ENCODE measurements at places on chromosomes 1 and 21.
A peak's percentile ranks its signal among the peaks of the same experiment; 100 is the strongest.

DNA sequence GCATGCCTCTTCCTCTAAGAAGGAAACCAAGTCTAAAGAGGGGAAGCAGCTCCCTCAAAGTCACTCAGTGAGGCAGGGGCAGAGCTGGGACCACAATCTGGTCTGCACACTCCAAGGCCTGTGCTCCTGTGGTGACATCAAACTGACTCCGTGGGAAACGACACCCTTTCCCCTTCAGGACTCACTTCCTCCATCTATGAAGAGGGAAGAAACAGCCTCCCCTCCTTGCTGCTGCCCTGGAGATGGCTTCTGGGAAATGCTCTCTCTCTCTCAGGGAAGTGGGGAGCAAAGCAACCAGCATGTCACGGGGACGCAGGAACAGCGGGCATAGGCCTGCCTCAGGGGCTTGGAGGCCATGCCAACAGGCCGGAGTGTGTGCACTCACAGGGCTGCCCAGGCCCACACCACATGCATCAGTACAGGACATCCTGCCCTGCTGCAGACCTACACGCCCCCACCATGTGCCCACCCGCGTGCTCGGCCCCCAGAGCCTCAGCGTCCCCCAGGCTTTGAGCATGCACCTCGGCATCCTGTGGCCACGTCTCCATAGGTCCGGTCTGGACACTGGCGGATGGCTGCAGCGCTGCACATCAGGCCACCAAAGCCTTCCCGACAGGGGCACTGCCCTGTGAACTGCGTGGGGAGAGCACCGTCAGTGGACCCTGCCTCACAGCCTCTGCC, 25.7 kb downstream of the LAMB3 start:
- DNase-seq: peak; percentile 52

DNA sequence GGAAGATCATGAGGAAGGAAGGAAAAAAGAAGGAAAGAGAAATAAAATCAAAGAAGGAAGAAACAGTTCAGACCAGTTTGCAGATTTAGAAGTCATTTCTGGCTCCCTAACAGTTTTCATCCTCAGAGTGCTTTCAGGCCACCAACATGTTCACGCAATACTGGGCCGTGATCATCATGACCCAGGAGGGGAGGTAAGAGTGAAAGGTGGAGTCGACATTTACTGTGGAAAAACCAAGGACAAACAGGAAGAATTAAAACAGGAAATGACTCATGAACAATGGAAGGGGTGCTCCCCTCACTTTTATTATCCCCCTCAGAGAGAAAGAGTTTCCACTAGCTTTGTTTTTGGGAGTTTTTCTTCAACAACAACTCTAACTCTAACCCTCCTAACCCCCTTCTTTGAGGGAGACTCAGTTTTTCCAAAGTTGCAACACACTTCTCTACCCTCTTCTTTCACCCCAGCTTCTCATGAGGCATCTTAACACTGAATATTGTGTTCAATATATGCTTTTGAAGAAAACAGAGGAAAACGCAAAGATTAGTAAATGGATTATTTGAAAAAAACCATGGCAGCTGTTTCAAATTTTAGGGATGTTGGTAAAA, 60.4 kb downstream of the VANGL2 start:
- no peak for DNase-seq

DNA sequence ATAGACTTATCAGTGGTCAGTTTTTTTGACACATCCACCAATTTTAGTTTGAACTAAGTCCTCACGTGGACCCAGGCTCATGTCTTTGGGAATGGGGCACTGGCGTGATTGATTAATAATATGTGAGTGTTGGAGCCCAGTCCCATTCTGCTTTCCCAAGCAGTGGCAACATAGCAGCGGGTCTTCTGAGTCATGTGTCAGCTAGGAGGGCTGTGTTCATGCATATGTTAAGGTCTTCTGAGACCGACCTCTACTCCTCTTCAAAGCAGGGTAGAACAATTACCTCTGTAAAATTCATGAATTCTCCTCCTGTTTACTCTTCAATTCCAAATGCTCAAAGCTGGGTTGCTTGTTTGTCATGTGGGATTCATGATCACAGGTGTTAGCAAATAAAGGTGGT, 291.3 kb downstream of the CAMTA1 start:
- DNase-seq: no peak

GRCh38 chr1:93995837-93996536, 86.8 kb upstream of the GCLM start:
- no peak for DNase-seq

DNA sequence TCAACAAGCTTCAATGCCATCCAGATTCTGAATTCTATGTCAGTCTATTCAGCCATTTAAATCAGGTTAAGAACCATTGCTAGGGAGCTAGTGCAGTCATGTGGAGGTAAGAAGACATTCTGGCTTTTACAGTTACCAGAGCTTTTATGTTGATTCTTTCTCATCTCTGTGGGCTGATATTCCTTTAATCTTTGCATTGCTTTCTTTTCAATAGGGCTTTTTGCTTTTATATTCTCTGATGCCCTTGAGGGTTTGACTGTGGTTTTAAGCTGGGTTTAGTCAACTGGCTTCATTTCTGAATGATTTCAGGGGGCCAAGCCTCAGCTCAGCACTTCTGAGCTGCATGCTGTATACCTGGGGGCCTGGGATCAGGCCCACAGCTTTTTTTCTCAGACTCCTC, 51.0 kb upstream of the GORAB start:
- no peak for DNase-seq

DNA sequence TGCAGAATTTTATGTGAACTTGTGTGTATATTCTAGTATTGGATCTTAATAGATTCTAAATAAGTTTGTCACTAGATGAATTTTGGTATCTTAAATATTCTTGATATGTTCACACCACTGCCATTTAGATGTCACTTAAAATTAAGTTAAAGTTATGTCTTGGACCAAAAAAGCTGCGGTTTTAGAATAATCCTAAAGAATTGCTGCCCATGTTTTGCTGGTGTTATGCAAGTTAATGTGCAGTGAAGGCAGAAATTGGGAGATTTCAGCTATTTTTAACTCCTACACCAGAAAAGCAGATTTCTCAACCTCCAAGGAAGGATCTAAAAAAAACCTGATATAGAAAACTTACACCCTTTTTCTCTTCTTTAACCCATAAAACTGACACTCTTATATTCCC, 757 bp downstream of the ACADM start:
- DNase-seq: no peak

- DNase-seq: no peak
These were observed 167.8 kb downstream of the DHRS3 start for GRCh38 chr1:12450090-12450755.

DNA sequence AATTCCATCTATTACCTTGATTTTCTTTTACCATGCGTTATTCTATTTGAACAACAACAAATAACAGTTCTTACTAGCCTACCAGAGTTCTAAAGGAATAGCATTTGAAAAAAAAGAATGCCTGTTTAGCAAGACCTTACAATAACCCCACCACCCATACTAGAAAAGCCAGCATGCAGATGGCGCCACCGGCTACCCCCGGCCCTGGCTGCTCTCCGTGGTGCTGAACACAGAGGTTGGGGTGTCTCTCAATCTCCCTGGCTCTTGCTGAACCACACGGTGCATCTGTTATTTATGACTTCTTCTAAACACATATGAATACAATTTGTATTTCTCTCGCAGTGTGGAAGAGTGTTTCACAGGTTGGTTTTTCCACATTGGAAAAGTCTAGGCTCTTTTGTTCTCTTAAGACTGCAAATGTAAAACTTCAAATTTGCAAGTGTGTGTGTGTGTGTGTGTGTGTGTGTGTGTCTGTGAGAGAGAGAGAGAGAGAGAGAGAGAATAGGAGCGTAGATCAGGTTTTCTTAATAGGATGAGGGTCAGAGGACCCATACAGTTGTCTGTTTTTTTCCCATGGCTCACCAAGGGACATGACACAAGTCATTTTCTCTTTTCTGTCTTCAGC, 13.6 kb downstream of the GRIK3 start:
- DNase-seq: no peak

- no peak for DNase-seq
These were observed 19.7 kb upstream of the SELE start for GRCh38 chr1:169753549-169753948.

DNA sequence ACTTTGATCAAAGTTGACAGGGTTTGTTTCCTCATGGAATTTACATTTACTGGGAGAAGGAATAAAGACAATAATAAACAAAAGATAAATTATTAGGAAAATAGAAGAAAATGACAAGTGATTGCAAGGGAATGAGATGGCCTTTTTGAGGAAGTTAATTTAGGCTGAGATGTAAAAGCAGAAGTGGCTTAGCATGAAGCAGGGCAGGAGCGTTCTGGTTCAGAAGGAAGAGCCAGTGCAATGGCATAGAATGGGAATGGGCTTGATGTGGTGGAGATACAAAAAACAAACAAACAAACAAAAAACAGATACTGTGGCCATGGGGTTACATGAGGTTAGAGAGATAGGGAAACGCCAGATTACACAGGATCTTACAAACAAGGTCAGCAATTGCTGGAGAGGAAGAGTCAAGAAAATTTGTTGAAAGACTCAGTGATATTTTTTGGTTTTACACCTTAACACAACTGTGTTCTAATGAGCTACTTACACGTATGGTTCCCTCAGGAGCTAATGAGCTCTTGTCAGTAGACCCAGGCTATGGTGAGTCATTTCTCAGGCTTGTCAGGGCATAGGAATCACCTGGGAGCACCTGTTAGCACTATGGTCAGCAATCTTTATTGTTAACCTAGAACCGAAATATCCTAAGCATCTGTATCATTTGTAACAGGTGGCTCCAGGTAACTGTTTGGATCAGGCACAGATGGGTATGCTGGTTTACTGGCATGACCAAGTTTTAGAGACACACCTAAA, 8.7 kb upstream of the CADM3 start:
- DNase-seq: peak; percentile 1

GRCh38 chr1:94246692-94247137, 9.3 kb upstream of the ARHGAP29 start:
- no peak for DNase-seq

DNA sequence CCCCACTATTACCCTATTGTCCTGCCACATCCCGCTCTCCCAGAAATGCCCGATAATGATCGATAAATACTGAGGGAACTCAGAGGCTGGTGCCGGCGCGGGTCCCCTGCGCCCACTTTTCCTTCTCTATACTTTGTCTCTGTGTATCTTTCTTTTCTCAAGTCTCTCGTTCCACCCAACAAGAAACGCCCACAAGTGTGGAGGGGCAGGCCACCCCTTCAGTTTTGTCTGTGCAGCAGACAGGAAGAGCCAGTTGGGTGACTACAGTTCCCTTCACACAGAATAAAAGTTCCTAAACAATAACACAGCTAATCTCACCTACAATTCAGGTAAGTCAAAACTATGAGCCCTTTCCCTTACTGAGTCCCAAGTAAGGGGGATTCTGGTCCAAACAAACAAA, 423.7 kb downstream of the SMYD3 start:
- DNase-seq: no peak

- DNase-seq: no peak
These were observed 15.2 kb upstream of the HMCN1 start for GRCh38 chr1:185719021-185719420.

DNA sequence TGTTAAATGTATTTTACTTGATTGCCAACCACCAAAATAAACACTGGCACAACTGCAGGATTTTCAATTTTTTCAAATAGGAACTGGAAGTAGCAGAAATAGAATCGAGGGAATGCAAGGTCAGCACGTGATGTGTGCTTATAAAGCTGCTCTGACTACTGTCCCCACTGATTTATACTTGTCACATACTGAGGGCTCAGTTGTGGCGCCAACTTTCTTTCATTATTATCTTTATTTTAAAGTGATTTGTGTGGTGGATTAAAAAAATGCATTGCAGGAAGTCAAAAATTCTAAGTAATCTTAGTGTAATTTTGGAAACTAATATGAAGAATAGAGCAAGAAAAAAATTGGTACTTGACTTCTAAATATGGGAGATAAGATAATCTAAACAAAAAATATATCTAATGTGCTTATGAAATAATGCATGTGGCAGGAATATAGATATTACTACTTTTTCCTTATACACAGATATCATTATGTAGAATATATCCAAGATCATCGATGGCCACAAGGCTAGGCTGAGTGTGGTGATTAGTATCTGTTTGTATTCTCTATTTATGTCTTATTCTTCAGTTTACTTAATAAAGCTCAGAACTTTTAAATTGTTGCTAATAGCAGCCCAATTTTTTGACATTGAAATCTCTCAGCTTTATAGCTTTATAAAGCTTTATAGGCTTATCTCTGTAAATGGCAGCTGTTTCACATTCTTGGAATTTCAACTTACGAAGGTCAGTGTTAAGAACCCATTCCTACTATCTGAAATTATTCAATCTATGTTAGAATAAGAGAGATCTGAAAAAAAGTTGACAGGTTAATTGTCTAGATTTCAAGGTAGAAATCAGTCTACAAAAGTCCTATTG, 404.5 kb upstream of the ADAMTS5 start:
- DNase-seq: no peak

DNA sequence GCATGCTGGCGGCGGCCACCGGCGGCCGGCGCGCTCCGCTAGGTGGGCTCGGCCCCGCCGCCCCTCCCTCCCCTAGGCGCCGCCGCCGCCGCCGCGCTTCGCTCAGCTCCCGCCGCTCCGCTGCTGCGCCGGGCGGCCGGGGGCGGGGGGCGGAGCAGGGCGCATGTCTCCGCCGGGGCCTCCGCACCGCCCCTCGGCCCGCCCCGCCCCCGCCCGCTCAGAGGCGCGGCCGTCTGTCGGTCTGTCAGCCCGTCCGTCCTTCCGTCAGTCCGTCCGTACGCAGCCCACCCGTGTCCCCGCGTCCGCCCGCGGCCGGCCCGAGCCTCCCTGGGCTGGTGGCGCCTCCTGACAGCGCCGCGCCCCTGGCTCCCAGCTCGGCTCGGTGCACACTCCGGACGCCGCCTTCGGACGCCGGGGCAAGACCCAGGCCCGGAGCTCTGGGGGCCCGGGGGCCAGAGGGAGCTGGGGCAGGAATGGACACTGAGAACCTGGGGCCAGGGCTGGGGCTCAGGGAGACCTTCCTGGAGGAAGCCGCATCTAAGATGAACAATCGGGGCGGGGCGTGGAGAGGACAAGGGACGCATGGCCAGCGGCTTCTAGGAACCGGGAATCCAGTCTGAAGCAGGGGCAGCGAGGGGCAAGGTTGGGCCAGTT, at the start of gene GPR153:
TSS of gene GPR153 (minus strand) at position 138 of the 654 bp plus-strand sequence. CDS start 6,193 bp downstream, outside the sequence.
- peak; percentile 17 for DNase-seq

DNA sequence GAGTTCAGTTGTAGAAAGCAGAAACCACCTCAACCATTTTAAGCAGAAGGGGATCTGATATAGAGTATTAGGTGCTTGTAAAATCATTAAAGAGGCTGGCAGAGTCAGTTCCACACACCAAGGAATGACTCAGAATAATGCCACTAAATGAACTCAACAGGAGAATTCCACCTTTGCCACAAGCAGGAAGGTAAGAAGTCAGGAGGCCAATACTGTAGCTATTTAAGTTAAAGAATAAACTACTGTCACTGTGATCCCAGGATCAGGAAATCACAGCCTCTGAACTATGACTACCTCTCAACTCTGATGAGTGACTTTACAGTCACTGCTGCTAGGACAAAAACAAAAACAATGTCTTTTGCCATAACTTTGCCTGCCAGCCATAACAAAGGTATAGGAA, 52.5 kb upstream of the PRMT6 start:
- no peak for DNase-seq

DNA sequence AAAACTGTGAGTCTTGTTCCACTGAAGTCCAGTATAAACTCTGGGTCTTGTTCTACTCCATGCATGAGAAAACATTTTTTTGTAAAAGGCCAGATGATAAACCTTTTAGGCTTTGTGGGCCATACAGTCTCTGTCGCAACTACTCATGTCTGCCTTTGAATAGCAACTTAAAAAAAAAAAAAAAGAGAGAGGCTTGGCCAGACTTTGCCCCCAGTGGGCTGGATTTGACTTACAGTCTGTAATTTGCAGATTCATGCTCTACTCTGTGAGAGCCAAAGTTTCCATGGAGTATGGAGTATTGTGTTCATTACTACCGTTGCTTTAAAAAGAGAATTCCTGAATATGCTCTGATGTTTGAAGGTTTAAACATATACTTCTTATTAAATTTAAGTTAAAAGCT, 654.9 kb upstream of the PKN2 start:
- DNase-seq: no peak
